ENCODE measurements at places on chromosomes 2 and 18.

DNA sequence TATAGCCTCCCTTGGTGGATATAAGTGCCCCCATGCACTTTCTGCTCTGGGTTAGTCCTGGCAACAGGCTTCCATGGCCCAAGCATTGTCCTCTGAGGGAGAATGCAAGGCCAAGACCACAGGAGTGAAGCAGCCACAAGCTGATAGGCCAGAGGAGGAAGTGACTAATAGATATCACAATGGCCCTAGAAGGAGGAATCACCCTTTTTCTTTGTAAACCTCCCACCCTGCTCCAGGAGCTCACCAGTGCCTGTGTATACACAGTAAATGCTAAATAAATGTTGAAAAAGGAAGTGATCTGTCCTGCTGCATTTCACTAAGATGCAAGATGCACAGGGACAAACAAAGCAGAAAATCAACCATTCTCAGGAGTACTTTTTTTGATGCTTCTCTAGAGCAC is 49.7 kb upstream of the ABCA12 start:
- no peak for DNase-seq

GRCh38 chr2:49837561-49838293 is 683.4 kb upstream of the FSHR start:
- no peak for DNase-seq

- DNase-seq, result peak; percentile 14
Observed at GRCh38 chr2:232315049-232315922, 63.3 kb upstream of the ALPP start.

- no peak for DNase-seq
Observed at GRCh38 chr2:29487967-29488555, 372.8 kb downstream of the CLIP4 start.

DNA sequence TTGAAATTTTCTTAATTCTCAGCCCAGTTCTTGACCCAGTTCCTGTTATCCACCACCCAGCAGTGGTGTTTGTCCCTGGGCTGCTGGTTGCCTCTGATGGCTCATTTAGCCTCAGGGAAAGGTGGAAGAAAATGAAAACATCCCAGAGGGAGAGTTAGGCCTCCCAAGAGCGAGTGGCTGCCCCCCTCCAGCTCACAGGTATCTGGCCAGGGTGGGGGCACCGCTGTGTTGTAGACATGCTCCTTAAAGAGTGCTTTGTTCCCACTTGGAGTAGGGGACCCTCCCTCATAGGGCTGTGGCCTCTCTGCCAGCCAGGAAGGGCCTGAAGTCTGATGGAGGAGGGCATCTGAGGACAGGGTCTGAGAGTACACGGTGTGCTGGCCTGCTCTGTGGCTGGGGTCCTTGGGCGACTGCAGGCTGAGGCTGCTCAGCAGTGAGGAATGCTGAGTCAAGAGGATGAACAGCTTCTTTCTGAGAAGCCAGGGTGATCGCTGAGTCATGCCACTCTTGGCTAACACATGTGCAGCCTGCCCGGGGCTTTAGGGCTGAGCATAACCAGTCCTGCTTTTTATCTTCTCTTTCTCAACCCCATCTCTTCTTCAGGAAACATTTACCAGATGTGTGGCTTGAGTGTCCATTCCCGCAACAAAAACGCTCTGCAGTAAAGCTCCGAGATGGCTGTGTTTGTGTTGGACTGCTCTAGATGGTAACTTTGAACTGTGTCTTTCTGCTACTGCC is 72.3 kb downstream of the IL1R2 start:
- DNase-seq, result peak; percentile 30

DNA sequence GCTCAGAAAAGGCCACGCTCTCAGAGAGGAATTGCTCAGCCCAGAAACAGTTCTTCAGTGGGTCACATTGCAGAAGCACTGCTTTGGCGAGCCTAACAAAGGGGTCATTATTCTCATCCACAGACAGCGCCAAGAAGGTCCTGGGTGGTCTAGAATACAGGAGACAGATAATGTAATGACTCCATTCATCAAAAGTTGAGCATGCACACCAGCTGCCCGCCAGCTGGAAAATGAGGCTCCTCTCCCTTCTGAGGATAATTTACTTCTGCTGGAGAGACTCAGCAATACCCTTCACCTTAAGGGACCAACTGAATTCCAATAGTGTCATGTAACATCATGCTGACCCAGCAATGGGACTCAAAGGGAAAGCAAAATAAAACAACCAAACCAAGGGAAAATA is 79.9 kb downstream of the TRIB2 start:
- peak; percentile 23 for DNase-seq

DNA sequence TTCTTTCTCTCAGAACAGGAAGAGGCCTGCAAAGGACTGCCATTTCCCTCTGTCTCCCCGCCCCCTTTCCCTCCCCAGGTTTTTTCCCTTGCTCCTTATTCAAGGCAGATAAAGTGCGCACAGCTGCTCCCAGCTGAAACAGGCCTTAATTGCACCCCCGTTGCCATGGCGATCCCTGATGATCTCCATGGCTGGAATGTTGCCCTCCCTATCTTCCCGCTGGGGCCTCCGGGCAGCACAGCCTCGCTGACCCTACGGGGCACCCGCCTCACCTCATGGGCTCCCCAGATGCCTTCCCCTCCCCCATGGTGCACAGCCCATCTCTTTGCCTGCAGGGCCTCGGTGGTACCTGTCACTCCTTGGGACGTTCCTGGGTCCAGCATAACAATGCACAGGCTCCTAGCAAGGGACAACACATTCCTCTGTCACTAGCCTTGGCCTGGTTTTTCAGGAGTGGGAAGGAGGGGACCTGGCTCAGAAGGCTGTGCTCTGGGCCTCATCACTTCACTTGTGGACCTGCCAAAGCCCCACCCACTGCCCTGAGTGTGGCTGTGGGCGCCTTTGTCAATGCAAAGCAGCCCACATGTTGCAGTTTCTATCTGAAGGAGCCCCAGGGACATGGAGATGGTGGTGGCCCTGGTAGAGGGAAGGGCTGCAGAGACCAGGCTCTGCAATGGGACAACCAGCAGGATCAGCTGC is 115.0 kb downstream of the CELF4 start:
- DNase-seq, result peak; percentile 15

DNA sequence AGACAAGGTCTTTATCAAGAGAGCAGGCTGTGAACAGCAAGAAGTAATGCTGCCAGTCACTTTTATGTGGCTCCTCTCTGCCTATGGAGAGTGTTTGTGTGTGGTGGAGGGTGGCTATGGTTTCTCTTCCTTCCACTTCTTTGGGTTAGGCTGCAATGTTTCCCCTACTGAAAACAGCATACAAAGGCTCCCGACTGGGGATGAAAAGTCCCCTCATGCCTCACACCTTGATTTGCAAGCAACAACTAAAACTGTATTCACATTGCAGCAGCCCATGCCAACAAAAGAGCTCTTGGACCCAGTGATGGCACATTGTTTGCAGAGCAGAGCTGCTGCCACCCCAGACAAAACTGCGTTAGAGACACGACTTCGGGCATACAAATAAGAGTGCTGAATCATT is 301.6 kb downstream of the SLC8A1 start:
- peak; percentile 15 for DNase-seq

GRCh38 chr18:297936-298335 is 30.1 kb upstream of the THOC1 start:
- DNase-seq, result no peak

GRCh38 chr2:172860336-172860707 is 124.7 kb downstream of the RAPGEF4 start:
- no peak for DNase-seq

GRCh38 chr2:150046810-150047209 is 440.7 kb downstream of the RND3 start:
- DNase-seq, result no peak

DNA sequence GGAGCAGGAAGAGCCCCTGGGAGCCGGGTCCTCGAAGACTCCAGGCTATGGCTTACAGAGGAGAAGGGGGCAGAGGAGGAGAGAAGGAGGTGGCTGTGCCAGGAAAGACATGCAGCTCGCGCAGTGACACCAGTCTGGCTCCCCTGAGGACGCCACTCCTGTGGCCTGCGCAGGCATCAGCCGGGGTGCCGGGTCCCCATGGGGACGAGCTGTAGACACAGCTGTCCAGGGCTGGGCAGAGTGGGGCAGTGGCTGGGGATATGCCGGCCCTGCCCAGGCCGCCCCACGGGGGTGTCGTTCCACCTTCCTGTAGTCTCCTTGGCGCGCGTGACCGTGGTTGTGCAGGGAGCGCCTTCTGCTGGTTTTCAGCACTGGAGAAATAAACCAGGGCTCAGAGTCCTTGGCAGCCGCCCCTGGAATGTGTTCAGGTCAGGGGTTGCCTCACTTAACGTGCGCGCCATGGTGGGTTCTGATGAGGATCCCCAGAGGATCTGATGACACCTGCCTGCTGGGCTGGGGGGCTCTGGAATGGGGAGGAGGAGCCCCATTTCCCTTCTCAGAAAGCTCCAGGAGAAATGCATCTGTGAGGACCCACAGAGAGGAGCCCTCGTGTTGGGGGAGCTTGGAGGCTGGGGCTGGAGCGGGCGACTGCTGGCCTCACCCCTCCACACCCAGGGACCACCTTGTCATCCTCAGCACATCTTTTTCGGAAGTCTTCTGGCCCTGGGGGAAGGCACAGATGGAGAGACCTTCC is 26.7 kb downstream of the RAMP1 start:
- DNase-seq, result no peak

DNA sequence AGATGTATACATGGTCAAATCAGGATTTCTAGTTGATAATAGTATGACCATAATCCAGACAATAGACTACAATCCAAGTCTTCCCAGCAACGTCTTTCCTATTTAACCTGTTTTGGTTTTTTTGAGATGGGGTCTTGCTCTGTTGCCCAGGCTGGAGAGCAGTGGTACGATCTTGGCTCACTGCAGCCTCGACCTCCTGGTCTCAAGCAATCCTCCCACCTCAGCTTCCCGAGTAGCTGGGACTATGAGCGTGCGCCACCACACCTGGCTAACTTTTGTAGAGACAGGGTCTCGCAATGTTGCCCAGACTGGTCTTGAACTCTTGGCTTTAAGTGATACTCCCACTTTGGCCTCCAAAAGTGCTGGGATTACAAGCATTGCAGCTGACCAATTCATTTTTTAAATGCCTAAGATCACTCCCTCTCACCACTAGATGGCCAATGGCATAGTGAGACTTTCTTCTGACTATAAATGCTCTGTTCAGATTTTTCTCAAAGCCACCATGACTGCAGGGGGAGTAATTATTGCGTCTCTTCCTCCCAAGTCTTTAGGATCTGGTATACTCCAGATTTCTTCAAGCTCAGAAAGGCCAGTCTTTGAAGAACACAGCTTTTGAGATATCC is 47.6 kb downstream of the HNRNPLL start:
- no peak for DNase-seq

- no peak for DNase-seq
Observed at GRCh38 chr18:77559274-77559910, 309.7 kb downstream of the GALR1 start.

GRCh38 chr2:222076973-222077690 is 221.7 kb downstream of the PAX3 start:
- no peak for DNase-seq

- DNase-seq, result no peak
Observed at GRCh38 chr18:3186678-3187658, 32.8 kb downstream of the MYOM1 start.

- DNase-seq, result no peak
Observed at GRCh38 chr2:751474-751873, 74.3 kb upstream of the TMEM18 start.

GRCh38 chr2:23299476-23300195 is 85.3 kb upstream of the KLHL29 start:
- no peak for DNase-seq

GRCh38 chr2:22454826-22455485 is 930.0 kb upstream of the KLHL29 start:
- DNase-seq, result no peak

DNA sequence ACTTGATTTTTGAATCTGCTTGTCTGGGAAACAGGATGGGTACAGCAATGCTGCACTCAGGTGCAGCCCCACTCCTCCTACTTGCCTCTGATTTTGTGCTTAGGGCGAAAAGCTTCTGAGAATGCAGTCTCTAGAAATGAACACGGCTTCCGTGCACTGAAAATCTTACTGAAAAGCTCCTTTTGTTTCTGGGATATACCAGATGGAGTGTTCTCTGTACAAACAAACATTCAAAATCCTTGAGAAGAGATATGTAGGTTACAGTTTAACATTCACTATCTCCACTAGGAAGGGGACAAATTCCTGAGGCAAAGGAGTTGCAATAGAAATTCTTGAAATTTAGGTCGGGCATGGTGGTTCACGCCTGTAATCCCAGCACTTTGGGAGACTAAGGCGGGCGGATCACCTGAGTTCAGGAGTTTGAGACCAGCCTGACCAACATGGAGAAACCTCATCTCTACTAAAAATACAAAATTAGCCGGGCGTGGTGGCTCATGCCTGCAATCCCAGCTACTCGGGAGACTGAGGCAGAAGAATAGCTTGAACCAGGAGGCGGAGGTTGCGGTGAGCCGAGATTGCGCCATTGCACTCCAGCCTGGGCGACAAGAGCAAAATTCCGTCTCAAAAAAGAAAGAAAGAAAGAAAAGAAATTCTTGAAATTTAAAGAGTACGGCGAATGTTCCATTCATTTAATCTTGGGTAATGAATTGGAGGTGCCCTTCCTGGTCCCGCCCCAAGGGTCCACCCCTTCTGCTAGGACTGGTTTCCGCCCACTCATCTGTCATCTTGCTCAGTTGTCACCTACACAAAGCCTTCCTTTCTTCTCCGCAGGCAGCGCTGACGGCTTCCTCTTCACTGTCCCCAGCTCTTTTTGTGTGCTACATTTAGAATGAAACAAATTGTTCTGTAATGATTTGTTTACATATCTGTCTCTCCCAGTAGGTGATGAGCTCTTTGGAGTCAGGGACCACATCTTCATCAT is 92.4 kb downstream of the SOCS6 start:
- peak; percentile 65 for DNase-seq

GRCh38 chr2:146321175-146321574 is 1523.7 kb upstream of the ACVR2A start:
- DNase-seq, result no peak

GRCh38 chr2:161010503-161011015 is 149.7 kb upstream of the TANK start:
- no peak for DNase-seq

DNA sequence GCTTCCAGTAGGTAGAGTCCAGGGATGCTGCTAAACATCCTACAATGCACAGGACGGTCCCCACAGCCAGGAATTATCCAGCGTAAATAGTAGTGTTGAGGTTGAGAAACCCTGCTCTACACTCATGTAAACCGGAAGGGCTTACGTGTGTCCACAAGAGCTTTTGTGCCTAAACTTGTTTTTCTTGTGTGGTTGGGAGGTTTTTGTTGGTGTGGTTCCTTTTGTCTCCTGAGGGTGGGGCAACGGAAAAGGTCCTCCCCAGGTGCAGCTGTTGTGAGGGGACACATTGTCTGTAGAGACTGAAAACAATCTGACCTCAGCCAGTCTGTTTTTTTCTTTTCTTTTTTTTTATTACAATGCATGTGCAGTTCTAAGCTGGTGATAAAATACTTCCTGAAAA is 72.7 kb upstream of the MGAT5 start:
- DNase-seq, result no peak

DNA sequence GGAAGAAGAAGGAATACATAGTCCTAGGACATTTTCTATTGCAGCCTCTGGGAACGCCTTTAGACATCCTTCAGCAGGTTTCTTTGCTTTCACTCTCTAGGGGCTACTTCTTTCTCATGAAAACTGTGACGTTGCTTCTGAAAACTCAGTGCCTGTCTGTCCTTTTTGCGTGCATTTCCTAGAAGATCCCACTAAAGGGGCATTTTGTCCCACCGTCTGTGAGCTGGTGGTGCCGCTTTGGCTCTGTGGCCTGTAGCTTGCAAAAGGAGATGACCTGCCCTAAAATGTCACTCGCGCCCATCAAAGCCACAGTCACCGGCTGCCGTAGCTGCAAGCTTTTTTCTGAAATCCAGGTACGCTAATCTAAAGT is 579 bp downstream of the STAT4 start:
- DNase-seq, result peak; percentile 34

All from anterior cingulate cortex (tissue), 58 donors.